ENCODE measurements at places on chromosomes 7 and 10. TPM values are rescaled to one million over a fixed set of nuclear protein-coding genes. Genes with fewer than 3 reads are reported as not detected.

ANAPC16 gene
- total RNA-seq, result 76.1 TPM

DNA sequence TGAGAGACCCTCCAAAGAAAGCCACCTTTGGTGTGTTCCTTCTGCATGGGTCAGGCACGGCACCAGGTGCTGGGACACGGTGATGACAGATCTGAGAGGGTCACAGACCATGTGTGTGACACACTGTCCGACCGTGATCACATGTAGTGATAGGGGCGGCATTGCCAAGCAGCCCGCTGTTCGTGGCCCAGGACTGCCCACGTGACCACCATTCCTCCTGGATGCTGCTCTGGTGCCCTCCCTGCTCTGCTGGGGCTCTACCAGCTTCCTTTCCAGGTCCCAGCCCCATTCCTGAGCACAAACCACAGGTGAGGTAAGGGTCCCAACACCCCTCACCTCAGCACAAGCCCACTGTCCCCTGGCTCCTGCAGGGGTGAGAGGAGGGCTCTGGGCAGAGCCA, 10.1 kb upstream of the SLC18A3 start:
- no peak for DNase-seq

GRCh38 chr10:125543796-125544195, 139.2 kb downstream of the TEX36 start:
- DNase-seq, result no peak

DNA sequence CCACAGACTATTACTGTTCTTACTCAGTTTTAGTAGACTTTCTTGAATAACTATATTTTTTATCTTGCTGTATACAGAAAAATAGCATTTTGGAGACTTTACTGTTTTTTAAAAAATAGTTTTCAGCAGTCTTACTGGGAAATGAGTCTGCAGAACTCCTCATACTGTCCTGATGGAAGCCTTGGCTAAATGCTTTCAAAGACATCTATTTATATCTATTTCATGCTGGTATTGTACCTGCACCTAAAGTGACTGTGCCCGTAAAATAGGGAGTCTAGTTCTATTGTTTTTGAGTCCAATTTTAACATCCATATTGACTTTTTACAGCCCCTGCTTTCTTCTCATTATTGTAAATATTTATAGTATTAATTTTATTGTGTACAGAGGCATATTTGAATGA, 288.6 kb upstream of the CDC14C start:
- no peak for DNase-seq

DNA sequence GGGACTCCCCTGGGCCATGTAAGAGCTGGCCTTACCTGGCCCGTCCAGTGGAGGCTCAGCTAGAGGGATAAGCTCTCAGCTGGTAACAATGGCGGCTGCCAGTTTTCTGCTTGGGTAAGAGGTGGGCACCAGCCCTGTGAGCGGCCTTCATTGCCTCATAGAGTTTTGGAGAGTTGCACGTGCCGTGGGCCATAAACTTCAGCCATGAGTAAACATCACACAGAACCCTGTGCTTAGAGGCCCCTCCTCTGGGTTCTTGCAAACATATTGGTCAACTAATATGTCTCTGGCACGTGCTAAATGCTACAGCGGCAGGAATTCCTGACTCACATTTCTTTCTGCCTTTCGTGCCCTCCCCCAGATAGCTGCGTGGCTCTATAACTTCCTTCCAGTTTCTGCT, 103.9 kb upstream of the LEP start:
- DNase-seq, result no peak

- no peak for DNase-seq
Measured at GRCh38 chr10:660413-660969, 29.0 kb downstream of the DIP2C start.

- DNase-seq, result no peak
Measured at GRCh38 chr7:48528646-48529045, 357.4 kb downstream of the ABCA13 start.

- no peak for DNase-seq
Measured at GRCh38 chr10:72034040-72034499, 54.3 kb downstream of the SPOCK2 start.

DNA sequence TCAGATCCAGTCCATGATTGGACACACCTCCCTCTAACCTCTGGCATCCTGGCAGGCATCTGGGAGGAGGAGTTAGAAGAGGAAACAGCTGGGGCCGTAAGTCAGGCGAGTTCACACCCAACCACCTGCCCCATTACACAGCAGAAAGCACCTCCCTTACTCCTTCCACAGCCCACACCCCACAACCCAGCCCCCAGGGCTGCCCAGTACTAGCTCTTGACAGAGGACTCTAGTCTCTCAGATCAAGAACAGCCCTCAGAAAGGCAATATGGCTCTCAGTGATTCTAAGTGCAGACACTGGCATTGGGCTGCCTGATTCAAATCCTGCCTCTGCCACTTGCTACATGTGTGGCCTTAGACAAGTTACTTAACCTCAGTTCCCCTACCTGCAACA, 34.1 kb downstream of the KCNMA1 start:
- DNase-seq, result no peak

DNA sequence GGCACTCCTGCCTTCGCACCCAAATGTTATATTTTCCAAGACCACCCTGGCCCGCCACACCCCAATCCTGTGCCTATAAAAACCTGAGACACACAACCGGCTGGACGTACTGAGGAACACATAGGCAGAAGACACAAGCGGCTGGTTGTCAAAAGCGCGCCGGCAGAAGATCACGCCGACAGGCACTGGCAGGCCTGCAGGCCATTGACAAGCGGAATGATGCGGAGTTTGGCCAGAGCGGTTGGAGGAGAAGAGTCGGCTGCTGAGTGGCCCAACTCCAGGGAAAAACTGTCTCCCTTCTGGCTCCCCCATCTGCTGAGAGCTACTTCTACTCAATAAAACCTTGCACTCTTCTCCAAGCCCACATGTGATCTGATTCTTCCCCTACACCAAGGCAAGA, 39.7 kb upstream of the SAMD8 start:
- DNase-seq, result no peak

SPDYE16 gene
- 1.9 TPM for total RNA-seq

GRCh38 chr10:119263951-119264617, 56.7 kb downstream of the GRK5 start:
- no peak for DNase-seq

HHEX gene
- 15.3 TPM for total RNA-seq

DNA sequence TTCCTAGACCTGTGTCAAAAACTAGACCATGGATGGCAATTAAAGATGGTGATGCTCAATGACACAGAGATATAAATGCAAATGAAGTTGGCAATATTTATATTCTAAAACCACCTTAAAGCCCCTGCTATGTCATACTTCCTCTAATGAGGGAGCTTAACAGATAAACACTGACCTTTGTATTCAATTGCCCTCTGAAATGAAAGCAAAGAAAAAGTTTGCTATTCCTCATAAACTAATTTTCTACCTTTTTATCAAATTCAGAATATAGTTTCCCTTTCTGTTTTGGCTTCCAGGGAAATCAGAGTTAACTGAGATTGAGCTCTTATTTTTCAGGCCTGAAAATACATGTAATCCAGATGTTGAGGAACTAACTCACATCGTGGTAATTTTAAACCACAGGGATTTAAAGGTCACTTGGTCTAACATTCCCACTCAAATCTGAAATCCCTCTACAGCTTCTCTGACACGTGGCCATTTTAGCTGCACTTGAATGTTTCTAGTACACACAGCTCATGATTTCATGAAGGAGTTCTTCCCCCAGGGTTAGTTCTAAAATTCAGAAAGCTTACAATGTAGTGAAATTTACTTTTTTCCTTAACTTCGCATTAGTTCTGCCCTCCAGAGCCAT, 37.9 kb upstream of the ABCB5 start:
- DNase-seq, result no peak

DNA sequence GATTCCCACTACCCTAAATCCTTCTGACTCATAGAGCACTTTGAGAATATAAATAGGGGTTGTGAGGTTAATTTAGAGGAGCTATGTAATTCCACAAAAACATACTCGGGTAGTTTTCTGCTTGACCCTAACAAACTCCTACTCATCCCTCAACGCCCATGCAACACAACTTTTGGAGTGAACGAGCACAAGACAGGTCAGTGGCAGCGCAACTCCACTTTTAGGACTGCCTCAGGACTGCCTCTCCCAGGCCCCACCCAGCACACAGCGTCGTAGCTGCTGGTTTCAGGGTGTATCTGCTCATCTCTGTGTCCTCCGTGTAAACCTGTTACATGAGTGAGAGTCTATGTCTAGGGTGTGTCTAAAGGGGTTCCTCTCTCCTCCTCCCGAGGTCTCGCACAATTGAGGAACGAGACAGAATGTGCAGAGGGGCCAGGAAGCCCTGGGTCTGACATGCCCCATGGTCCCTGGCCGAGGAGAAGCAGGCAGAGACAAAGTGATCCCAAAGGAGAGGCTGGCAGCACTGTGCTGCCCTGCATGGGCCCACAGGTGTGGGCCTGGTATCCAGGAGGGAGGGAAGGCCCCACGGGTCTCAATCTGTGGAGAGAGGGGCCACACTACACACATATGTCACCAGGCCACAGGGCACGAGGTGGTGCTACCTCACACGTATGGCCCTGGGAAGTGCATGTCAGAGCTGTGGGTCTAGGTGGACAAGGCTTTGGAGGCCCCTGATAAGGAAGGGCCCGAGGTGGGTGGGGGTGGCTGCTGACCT, 45.5 kb downstream of the CAMK2B start:
- DNase-seq, result no peak

GRCh38 chr10:30365883-30366282, 16.8 kb upstream of the MTPAP start:
- no peak for DNase-seq

ASB15 gene
- total RNA-seq, result not detected

GRCh38 chr10:53135213-53135896, 362.8 kb upstream of the MBL2 start:
- no peak for DNase-seq
